ENCODE measurements at places on chromosomes 12 and 14.

- no peak for DNase-seq
Measured at GRCh38 chr12:22812531-22812930, 187.6 kb downstream of the ETNK1 start.

DNA sequence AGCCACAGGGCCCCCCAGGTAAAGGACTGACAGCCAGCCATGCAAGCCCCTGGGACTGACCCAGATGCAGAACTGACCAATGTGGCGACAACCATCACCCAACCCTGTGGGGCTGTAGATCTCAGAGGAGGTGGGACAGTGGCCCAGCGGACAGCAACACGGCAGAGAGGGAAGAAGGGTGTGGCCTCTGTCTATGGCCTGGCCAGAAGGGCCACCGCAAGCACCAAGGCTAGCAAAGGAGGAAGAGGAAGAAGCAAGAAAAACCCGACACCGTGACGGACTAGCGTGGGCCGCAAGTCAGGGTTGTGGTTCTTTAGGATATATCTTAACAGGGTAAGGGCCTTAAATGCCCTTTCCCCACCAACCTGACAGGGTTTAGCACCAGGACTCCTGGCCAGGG lies 71.2 kb downstream of the ITPK1 start:
- no peak for DNase-seq

DNA sequence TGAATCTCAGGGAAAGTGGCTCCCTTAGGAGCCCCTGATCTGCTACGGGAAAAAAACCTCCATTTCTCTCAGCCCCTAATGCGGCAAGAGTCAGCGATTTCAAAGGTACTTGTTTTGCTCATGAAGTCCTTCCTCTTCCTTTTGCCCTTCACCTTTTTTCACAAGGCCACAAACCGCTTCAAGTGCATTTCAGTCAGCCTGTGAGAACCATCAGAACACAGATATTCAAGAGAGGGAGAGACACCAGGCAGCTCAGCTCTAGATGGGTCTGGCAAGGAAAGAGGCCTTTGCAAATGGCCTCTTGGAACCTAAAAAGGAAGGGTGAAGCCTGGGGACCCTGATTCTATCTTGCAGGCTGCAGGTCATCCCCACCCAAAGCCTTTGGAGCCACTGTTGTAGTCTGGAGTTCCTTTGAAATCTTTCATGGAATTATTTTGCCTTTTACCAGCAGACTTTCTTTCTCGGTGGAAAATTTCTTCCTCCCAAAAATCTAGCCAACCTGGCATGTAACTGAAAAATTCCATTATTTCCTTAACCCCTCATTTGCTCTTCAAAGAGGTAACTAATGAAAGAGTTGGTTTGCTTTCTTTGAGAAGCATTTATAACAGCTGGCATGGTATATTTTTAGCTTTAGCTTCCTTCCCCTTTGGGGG lies 145.0 kb downstream of the SAMD4A start:
- peak; percentile 8 for DNase-seq

- no peak for DNase-seq
Measured at GRCh38 chr12:49646871-49647654, 23.7 kb downstream of the PRPF40B start.

DNA sequence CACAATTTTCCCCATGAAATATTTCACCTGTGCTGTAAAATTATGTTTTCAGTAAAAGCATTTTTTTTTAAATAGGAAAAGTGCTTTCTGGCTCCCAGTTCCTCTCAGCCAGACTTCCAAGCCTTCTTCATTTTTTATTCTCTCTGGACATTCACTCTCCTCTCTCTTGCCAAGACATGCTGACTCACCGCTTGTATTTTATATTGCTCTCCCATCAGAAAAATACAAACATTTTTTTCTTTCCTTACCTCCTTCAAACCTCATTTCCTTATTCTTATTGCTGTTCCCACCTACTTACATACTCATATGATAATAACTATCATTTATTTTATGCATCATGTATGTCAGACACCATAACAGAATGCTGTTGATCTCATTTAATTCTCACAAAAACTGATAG lies 37.7 kb upstream of the ZNF641 start:
- DNase-seq: no peak

DNA sequence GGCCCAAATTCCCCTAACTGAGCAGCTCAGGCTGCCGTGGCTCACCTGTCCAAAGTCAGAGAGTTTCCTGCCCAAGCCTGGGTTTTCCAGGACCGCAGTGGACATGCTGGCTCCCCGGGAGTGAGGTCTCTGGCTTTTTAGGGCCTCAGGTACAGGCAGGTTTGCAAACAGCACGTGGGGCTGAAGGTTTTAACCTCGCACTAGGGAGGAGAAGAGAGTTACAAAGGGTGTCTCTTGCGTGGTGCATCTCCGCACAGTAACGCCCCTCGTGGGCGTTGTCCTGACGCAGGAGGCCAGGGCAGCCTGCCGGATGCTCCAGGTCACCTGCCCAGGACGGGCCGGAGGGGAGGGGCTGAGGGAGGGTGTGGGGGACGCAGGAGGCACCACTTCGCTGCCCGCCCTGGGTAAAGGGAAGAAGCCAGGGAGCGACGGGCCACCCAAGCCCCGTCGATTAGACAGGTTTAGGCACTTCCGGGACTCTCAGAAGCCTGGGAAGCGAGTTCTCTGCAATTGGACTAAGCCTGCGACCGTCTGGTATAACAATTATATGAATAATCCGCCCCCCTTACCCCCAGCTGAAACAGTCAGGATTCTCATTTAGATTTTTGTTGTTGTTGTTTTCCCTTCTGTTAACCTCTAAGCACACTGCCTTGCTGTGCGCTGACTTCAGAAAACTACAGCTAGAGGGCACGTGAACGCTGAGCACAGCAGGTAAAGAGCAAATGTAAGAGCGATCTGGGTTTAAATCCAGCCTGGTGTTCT lies at the start of gene PAH:
Gene PAH, minus strand, starts transcription at position 219 of the 762 bp plus-strand sequence. Its CDS starts 114 bp downstream, at position 105.
- no peak for DNase-seq

DNA sequence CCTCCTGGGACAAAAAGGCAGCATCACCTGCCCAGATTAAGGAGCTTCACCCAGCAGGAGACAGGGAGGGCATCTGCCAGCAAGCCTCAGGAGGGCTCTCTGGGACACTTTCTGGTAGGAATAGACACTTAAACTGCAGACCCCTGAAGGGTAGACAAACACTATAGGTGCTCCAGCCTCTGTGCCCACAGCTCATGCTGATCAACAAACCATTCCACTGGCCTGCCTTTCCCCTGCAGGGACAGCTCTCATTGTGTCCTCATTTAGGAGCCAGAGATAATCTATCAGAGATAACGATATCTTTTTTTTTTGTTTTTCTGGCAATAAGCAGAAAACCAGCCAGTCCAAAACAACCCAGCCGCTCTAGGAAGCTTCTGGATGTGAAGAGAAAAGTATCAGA lies 251.8 kb upstream of the CCDC196 start:
- no peak for DNase-seq

GRCh38 chr14:25843481-25844470 lies 754.1 kb downstream of the NOVA1 start:
- DNase-seq: no peak

DNA sequence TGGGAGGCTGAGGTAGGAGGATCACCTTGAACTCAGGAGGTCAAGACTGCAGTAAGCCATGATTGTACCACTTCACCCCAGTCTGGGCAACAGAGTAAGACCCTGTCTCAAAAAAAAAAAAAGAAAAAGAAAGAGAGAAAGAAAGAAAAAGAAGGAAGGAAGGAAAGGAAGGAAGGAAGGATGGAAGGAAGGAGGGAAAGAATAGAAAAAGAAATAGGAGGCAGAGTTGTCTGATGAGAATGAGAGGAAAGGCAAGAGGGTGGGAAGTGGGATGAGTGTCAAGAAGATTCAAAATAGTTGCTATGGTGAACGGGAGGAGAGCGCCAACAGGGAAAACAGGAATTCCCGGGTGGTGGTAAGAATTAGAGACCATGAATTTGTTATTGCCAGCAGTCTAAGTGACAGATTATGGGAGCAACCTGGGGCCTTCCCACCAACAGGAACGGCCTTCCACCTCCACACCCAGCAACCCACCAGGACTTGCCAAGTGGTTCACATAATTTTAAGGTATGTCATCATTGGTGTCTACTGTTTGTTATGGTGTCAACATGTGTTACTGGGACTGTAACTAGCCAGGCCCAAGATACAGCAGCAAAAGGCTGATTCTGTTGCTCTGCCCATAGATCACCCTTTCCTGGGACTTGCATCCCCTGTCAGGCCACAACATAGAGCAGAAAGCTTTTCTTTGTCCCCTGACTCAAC lies 36.1 kb upstream of the C12orf76 start:
- no peak for DNase-seq
